Placental pericyte (primary cell): ENCODE measurements at places on chromosomes 1 and 21. TPM values are rescaled to one million over a fixed set of nuclear protein-coding genes. Genes with fewer than 3 reads are reported as not detected.

The SHISAL2A gene
- total RNA-seq, result not detected in 2 replicates

The KRTAP15-1 gene
- not detected in 2 replicates for total RNA-seq

The APCS gene
- total RNA-seq, result not detected in 2 replicates

The SAMSN1 gene
- total RNA-seq, result 0.14 TPM in 1 of 2 replicates, not detected in the other

The SERPINC1 gene
- 0.43 TPM in 1 of 2 replicates, not detected in the other for total RNA-seq

The HPDL gene
- total RNA-seq, result 0.86 TPM in 1 of 2 replicates, not detected in the other

The ASCL5 gene
- total RNA-seq, result not detected in 2 replicates

The LAMC1 gene
- total RNA-seq, result 503 and 620 TPM in 2 replicates

The LAD1 gene
- total RNA-seq, result 0.14 TPM in 1 of 2 replicates, not detected in the other

The NBPF4 gene
- total RNA-seq, result 0.14 and 0.66 TPM in 2 replicates

The GPR3 gene
- 0.44 and 2.9 TPM in 2 replicates for total RNA-seq

The ADAMTS5 gene
- total RNA-seq, result 7.7 and 14.9 TPM in 2 replicates
